NCI-H446 (cell line): ENCODE measurements at places on chromosomes 3 and 15.

DNA sequence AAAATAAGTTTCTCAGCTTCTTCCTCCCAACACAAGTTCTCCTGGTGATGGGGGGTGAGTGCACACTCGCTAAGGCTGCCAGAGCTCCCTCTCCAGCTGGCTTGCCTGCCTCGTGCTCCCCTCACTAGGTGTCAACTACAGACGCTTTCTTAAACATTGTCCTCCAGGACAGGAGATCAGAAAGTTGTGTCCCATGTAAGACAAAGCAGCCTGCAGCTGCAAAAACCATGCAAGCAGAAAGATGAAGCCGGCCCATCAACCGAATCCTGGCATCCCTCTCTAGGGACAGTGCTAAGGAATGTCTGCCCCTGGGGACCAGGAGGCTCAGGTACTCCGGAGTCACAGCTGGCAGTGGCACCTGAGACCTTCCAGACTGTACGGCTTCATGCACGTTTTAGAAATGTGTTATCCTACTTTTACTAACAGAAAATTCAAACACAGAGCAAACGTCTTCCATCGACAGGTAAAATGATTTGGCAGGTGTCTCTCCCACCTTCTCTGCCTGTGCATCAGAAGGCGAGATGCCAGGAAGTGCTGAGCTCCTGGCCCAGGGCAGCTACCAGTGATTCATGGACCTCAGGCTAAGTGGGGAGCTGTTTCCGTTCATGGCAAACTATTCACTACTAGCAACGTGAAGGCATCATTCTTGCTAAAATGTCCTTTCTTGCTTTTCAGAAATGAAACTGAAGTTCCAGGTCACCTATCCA lies 246.1 kb downstream of the ADAMTS17 start:
- DNase-seq = no peak

GRCh38 chr3:33936171-33936920 lies 137.9 kb downstream of the PDCD6IP start:
- no peak for DNase-seq

- DNase-seq = no peak
Observed at GRCh38 chr3:156617781-156618180, 56.6 kb upstream of the TIPARP start.

DNA sequence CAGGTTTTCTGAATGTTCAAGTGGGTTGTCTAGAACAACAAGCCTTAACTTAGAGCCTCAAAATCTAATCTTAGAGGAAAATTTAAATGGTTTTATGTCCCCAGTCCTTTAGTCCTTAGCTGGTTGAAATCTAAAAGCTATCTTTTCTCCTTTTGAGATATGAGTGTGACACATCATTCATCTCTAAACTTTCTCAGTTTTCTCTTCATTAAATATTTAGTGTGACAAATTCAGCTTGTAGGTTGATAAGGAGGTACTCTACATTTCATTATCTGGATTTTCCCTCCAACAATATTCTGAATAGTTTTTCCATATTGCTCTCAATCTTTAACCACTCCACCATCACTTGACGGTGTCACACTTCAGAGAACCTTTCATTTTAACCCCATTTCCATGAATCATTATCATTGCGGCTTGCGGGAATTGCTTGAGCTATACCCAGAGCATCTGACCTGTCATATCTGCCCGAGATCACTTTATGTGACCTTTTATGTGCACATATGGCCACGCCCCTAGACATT lies 16.1 kb upstream of the ATP8B4 start:
- no peak for DNase-seq

- DNase-seq = no peak
Observed at GRCh38 chr3:122067588-122068240, 12.6 kb downstream of the CD86 start.

DNA sequence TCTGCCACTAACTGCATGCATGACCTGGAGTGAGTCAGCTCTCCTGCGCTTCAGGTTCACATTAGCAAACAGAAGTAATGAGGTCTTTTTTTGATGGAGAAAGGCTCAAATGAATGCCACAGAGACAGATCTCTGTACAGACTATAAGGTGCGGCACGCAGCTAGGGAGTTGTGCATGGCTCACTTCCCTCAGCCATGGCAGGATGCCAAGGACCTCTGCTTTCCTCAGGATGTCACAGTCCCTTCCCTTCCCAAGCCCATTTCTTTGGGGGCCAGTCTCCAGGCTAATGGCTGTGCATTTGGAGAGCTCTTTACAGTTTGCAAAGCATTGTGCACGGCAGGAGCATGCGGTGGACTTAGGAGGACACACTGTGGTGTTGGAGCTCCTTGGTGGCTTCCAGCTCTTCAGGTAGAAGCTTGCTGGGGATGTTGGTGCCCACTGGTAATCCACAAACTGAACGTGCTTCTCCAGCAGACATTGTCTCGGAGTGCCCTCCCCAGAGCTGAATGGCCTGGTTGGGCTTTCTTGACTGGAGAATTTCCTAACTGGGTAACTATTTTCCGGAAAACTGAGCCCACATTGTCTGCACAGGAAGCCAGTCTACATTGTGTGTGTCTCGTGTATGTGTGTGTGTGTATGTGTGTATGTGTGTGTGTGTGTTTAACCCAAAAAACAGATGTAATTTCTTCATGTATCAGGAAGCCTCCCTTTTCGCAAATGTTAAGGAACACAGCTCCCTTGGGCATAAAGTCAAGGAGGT lies 172.5 kb upstream of the TLE3 start:
- no peak for DNase-seq

- peak; percentile 30 for DNase-seq
Observed at GRCh38 chr3:40680685-40681657, 156.2 kb downstream of the ZNF621 start.

- no peak for DNase-seq
Observed at GRCh38 chr3:13389378-13389777, 30.7 kb downstream of the NUP210 start.

- no peak for DNase-seq
Observed at GRCh38 chr3:115110830-115111229, 36.3 kb downstream of the ZBTB20 start.

- no peak for DNase-seq
Observed at GRCh38 chr3:38950581-38950980, 101.2 kb downstream of the SCN11A start.

DNA sequence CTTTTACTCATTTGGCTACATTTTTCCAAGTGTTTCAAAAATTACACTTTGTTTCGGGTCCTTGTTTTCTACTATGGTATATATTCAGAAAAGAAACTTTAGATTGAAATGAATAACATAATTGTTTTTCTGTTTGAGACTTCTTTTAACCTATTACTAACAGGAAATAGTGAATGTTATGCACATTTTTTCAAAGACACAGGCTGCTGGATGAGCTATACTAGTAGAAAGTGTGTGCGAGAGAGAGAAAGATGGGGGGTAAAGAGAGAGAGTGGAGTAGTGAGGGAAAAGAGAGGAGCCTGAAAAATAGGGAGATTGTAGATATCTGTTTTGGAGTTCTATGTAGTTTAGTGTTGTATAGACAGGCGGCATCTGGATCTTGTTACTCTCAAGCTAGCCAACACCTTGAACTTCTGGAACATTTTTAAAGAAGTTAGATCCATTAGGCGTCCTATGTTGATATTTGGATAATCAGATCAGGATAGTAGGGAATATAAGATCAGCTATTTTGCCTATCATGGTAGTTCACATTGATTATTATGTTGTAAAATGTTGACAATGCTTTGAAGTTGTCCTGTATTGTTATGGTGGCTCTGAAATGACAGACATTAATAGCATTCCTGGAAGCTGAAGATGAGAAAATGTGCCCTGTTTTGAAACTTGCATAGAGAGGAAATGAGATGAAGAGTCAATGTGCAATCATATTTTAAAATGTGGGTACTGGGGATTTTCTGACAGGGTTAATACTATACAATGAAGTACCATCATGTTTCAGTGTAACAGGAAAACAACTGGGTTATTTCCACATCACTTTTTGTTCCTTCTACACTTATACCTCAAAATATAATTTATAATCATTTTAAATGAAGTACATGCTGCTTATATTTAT lies 2.6 kb downstream of the RBMS3 start:
- DNase-seq = no peak

DNA sequence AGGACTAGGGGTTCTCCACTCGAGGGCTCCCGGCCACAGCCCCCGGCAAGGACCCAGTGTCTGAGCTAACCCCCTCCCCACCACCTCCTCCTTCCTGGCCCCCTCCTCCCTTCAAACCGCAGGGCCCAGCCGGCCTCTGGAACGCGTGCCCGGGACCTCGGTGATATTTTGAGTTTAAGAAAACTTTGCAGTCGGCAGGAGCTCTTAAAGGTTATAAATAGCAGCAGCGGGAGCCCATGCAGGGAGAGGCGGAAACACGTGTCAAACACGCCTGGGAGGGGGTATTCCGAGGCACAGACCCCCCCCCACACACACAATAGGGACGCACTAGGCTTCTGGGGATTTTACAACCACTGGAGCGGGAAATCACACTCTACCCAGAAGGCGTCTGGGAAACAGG lies 3.1 kb upstream of the PTH1R start:
- no peak for DNase-seq

- no peak for DNase-seq
Observed at GRCh38 chr3:194401868-194402329, 2.8 kb upstream of the GP5 start.

GRCh38 chr3:153626158-153626557 lies 464.1 kb downstream of the RAP2B start:
- DNase-seq = no peak

DNA sequence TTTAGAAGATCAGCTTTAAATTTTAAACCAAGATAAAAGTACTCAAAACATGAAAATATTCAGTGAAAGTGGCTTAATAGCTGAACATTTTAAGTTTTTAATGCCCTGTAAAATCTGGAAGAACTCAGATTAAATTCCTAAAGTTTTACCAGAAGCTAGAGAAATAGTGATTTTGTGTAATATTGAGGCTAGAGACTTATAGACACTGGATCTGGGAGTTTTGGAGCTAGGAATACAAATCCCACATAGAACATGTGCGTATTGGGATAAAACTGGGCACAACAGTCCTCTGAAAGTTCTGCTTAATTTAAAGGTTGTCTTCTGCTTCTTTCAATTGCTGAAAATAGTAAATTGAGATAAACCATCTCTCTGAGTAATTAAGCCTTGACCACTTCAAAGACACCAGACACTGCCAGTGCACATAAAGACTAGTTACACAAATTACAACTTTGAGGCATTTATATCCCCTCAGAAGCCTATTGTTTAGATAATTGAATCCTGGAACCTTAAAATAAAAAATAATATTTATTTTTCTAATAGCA lies 1382.5 kb downstream of the OTOL1 start:
- DNase-seq = no peak

- no peak for DNase-seq
Observed at GRCh38 chr15:75661100-75661755, 13.5 kb downstream of the SNX33 start.

DNA sequence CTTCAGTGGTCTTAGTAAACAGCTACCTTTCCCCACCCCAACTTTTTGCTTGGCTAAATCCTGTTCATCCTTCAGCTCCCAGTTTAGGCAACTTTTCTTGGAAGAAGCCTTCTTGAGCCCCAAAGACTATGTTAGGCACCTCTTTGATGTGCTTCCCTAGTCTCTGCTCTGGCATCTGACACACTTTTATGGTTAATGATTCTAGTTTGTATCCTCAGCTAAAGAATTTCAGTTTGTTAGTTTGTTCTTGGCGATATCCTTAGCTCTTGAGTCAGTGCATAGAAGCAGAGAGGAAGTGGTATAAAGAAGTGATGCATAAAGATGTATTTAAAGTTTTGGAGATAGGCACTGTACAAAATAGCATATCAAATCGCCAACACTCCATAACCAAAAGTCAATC lies 168.4 kb downstream of the WDR72 start:
- no peak for DNase-seq

DNA sequence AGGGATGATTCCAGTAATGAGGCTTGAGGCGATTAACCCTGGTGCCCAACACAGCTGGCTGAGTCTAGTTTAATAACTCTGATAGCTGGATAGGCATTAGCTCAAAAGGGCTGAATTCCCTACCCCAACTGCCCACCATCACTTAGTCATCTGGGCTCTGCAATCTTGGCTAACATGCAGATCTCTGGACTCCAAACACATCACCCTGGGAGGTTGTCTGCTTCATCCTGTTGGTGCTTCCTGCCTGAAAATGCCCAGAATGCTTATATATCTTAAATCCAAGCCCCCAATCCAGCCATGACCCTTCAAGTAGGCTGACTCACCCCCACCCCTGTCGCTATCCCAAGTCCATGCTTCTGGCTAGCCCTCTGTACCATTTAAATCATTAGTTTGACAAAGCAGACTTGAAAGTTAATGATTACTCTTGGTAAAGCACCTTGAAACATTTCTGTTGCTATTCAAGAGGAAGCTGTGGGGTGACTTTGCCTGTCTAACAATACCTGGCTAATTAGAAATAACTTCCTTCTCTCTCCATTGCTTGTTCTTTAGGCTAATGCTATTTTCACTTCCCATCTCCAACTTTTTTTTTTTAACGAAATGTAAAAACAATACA lies 107.0 kb upstream of the RORA start:
- DNase-seq = no peak

DNA sequence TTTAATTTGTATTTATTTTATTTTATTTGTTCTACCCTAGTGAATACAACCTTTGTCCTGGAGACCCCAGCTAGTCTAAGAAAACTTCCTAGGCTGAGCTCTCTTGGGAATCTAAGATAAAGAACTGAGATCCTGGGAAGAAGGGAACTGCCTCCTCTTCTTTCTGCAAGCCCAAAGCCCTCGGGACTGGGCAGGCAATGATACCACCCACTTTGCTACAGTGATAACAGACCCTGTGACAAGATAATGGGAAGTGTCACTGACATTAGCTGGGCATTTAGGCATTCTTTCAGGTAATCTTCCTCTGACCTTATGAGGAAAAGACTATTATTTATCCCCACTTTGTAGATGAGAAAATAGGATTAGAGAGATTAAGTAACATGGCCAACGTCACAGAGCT lies 15.1 kb downstream of the TYRO3 start:
- DNase-seq = no peak

- DNase-seq = no peak
Observed at GRCh38 chr15:20344601-20345400, 196.8 kb downstream of the GOLGA6L6 start.

DNA sequence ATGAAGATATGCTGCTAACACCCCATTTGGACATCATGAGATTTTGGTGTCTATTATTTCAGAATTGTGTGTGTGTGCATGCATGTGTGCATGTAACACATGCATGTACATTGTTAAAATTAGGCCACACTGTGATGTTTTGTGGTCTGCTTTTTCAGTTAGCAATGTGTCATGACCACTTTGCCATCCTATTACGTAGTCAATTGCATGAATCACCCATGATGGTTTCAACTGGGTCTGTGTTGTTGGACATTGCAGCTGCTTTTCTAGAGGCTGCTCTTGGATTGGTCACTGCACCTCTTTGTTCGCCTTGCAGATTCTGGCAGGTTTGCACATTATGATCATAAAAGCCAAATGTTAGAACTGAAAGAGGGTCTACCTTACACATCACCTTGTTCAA lies 101.0 kb upstream of the THBS1 start:
- no peak for DNase-seq

- no peak for DNase-seq
Observed at GRCh38 chr3:167649746-167650145, 4.0 kb downstream of the WDR49 start.

GRCh38 chr3:155079468-155079745 lies 712 bp upstream of the MME start:
- DNase-seq = no peak
